ENCODE measurements at places on chromosomes 5 and 9. TPM values are rescaled to one million over a fixed set of nuclear protein-coding genes. Genes with fewer than 3 reads are reported as not detected.

DNA sequence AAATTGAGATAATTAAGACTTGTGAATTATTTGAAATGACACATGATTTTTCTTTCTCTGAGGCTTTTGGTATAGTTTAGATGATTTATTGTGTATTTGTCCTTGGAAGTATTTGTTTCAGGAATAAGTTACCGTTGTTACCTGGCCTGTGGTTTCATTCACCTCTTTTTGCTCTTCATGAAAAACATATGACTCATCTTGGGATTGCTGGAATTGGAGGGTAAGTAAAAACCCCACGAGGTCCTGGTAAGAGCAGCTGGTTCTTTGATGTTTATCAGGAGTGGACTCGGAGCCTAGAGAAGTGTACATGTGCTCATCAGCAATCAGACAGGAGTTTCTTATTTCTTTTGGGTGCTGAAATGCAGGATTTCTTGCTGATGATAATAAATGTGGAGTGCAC, 275.3 kb downstream of the PSAT1 start:
- DNase-seq: no peak
- H3K4me1 ChIP-seq: no peaks in the 10 kb centered on the region
- H3K27ac ChIP-seq: no peak overlapping the region
- no peaks in the 10 kb centered on the region for H3K36me3 ChIP-seq
- no peak overlapping the region for H3K4me3 ChIP-seq
- no peaks in the 10 kb centered on the region for H3K27me3 ChIP-seq

DNA sequence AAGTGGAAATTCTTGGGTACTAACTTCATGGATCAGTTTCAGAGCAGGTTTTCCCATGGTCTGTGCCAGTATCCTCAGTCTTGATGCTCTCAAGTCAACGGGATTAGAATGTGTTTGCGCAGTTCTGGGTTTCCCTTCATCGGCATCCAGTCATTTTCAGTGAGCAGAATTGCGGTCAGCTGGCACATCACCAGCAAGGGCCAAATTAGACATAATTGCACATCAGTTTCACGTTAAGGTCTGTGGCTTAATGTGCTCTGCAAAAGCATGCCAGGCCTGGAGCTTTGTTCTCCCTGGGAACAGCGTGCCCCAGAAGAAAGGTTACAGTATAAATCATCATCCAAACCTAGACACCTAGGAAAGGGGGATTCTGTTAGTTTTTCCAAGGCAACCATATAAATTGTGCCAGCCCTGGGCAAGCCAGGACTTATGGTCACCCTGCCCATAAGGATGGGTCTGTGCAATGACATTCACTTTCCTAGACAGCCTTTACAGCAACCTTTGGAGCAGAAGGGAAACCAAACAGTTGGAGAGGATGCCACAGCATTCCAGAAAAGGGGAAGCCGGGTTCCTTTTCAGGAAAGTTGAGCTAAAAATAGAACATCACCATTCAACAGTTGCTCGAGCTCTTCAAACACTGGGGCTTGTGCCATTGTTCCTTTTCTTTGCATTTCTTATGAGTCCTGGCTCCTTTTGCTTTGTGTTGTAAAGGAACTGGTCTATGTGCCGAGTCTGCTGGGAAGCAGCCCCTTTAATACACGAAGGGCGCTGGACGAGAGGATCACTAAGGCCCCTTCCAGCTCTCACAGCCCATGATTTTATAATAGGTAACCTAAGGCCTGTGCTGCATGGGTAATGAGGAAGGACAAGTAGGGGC, 23.1 kb downstream of the IQGAP2 start:
- no peaks in the 10 kb centered on the region for H3K27me3 ChIP-seq
- H3K36me3 ChIP-seq: no peaks in the 10 kb centered on the region
- H3K27ac ChIP-seq: no peak overlapping the region
- H3K4me3 ChIP-seq: no peak overlapping the region
- no peaks in the 10 kb centered on the region for H3K4me1 ChIP-seq

WNK2 gene
- 18.6 TPM for total RNA-seq

ADRB2 gene
- total RNA-seq: 4.6 TPM

CAMK2A gene
- 8.0 TPM for total RNA-seq

- peaks cover 3% of the 10 kb centered on the region for H3K4me1 ChIP-seq
- no peaks in the 10 kb centered on the region for H3K36me3 ChIP-seq
- no peak overlapping the region for H3K27ac ChIP-seq
Observed at GRCh38 chr5:36641431-36641830, 35.0 kb downstream of the SLC1A3 start.

GRCh38 chr5:112583166-112583565, 154.5 kb upstream of the APC start:
- H3K27ac ChIP-seq: no peak overlapping the region
- H3K27me3 ChIP-seq: no peaks in the 10 kb centered on the region
- no peaks in the 10 kb centered on the region for H3K36me3 ChIP-seq

DNA sequence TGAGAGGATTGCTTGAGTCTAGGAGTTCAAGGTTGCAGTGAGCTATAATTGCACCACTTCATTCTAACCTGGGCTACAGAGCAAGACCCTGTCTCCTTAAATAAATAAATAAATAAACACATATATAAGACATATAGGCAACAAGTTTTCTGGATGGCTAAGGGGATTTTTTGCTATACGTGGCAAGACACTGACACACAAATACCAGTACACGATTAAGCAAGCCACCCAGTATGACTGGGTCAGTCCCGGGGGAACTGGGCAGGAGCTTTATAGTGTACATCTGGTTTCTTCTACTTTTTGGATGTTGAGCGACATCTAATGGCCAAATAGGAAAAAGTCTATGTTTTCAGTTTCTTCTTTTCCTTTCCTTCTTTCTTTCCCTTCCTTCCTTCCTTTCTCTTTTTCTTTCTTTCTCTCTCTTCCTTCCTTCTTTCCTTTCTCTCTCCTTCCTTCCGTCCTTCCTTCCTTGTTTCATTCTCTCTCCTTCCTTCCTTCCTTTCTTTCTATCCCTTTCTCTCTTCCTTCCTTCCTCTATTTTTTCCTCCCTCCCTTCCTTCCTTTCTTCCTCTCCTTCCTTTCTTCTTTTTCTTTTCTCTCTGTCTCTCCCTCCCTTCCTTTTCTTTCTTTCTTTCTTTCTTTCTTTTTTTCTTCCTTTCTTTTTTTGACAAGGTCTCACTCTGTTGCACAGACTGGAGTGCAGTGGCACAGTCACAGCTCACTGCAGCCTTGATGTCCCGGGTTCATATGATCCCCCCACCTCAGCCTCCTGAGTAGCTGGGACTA, 47.0 kb upstream of the PLIN2 start:
- H3K36me3 ChIP-seq: no peaks in the 10 kb centered on the region
- peaks cover 8% of the 10 kb centered on the region for H3K4me1 ChIP-seq
- H3K4me3 ChIP-seq: no peak overlapping the region
- no peaks in the 10 kb centered on the region for H3K27me3 ChIP-seq
- no peak for DNase-seq

- no peaks in the 10 kb centered on the region for H3K27me3 ChIP-seq
- H3K4me3 ChIP-seq: no peak overlapping the region
Observed at GRCh38 chr9:115442054-115442453, 324.1 kb upstream of the TNC start.

NPDC1 gene
- total RNA-seq: 45.3 TPM

- H3K36me3 ChIP-seq: peaks cover under 1% of the 10 kb centered on the region
- no peak overlapping the region for H3K27ac ChIP-seq
- DNase-seq: no peak
- peaks cover 48% of the 10 kb centered on the region for H3K4me1 ChIP-seq
- no peak overlapping the region for H3K4me3 ChIP-seq
Observed at GRCh38 chr9:130117376-130117775, 54.8 kb upstream of the NCS1 start.

C6 gene
- 3.0 TPM for total RNA-seq

DAB2IP gene
- 102 TPM for total RNA-seq

- no peaks in the 10 kb centered on the region for H3K27me3 ChIP-seq
- no peak overlapping the region for H3K4me3 ChIP-seq
- DNase-seq: no peak
- no peak overlapping the region for H3K27ac ChIP-seq
- no peaks in the 10 kb centered on the region for H3K4me1 ChIP-seq
Observed at GRCh38 chr9:85553475-85553874, 188.3 kb downstream of the AGTPBP1 start.

DNA sequence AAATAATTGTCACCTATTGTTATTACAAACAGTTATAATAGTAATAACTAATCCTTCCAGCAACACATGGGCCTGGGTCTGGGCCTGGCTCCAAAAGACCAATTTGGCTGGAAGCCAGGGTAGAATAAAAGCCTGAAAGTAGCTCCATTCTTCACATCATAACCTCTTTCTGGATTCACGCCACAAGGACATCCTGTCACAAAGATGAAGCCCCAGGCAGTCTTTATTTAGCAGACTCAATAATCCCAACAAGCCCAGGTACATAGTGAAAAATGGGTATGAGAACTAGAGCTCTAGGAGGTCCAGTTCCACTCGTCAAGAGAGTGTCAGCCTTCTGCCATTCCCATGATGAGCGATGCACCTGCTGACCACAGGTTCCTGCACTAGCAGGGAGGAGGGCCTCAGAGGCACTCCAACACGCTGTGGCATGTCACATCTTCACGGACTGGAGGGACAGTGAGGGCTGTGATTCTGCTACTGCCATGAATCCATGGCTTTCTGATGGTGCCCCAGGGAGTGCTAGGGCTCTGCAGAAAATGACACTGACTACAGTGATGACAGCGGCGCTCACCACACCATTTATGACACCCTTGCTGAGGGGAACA, 124.9 kb downstream of the SPOCK1 start:
- H3K36me3 ChIP-seq: no peaks in the 10 kb centered on the region
- DNase-seq: no peak
- H3K4me3 ChIP-seq: no peak overlapping the region

ZNF454 gene
- total RNA-seq: 4.8 TPM

- no peak for DNase-seq
Observed at GRCh38 chr5:172129256-172129910, 58.6 kb downstream of the STK10 start.
